H7 (cell line): ENCODE measurements at places on chromosomes 7 and 10.

GRCh38 chr10:25261558-25261957 is 86.8 kb downstream of the GPR158 start:
- DNase-seq: no peak

DNA sequence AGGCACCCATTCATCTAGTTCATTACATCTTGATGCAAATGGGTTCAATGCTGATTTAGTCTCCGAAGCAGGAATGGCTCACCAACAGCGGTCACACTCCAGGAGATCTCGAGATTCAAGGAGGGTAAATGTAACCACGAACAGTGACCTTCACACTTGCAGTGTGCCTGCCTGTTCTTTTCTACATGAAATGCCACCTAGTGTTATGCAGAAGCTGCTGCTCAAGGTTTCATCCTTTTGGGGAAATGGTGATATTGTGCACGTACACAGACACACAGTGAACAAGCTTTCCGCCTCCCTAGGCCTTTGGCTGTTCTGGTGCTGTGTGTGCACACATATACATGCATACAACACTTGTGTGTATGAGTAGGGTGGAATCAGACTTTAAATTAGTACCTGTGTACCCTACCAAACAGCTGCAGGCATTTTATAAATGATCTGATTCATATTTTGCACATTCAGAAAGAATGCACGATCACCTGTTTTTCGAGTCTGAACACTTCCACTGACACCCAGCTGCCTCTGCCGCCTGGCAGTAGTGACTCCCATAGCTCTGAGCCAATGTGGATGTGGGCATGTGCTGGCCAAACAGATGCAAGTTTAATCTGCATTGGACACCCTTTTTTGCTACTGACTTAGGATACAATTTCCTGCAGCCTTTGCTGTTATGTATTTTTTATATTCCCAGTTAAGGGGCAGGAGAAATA is 100.5 kb downstream of the TACC2 start:
- DNase-seq: no peak

DNA sequence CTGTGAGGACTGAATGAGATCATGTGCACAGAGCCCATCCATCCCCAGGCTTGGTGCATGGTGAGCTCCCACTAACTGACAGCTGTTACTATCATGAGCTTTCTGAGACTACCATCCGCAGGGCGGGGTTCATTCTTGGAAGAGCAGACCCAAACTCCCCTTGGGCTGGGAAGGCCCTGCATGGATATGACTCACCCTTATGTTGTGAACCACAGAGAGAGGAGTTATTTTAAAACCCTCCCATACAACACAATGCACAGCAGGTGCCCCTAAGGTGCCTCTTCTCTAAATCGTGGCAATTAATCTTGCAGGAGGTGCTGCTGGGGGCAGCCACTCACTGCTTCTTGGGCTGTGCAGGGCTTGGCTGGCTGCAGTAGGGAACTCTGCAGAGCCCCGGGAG is 219.1 kb downstream of the GFRA1 start:
- DNase-seq: peak; percentile 31

DNA sequence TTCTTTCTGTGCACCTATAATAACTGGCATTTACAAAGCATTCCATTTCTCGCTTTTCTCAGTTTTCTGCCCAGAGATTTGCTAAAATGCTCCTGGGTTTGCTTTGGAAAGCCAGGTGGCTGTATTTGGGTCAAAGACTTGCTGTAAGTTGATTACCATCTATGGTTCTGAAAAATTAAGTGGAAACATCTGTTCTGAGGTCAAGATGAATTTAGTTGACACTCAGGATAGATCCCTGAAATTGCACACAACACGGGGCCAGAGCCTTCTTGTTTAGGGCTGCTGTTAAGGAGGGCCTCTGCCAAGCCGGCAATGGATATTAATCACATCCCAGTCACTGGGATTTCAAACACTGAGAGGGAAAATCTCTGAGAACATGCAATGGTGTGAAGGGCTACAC is 111.6 kb upstream of the GLI3 start:
- no peak for DNase-seq

DNA sequence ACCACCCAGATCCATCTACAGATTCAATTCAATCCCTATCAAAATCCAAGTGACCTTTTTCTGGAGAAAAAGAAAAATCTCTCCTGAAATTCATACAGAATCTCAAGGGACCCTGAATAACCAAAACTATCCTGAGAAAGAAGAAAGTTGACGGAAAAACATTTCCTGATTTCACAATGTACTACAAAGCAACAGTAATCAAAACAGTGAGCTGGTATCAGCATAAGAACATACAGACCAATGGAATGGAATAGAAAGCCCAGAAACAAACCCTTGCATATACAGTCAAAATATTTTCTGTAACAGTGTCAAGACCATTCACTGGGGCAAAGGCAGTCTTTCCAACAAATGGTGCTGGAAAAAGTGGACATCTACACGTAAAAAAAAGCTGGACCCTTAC is 89.9 kb downstream of the JMJD1C start:
- no peak for DNase-seq

- peak; percentile 76 for DNase-seq
Measured at GRCh38 chr7:20330928-20331909, 519 bp downstream of the ITGB8 start.

GRCh38 chr7:93890041-93890463 is 501 bp downstream of the TFPI2 start:
- peak; percentile 60 for DNase-seq

DNA sequence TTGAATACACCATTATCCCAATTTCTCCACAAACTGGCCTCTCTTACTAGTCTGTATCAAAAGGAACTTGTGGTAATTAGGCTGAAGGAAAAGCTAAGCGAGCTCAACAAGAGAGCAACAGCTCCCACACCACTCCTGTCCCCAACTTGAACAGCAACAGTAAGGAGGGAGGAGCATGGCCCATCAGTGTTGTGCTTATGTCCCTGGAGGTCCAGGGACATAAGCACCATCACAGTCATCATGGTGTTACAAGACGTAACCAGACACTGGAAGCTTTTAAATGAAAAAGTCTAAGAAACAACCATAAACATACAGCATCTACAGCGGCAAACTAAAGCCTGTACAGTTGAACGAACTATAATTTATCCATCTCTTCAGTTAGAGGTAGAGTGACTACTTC is 989 bp downstream of the ERLIN1 start:
- peak; percentile 26 for DNase-seq

DNA sequence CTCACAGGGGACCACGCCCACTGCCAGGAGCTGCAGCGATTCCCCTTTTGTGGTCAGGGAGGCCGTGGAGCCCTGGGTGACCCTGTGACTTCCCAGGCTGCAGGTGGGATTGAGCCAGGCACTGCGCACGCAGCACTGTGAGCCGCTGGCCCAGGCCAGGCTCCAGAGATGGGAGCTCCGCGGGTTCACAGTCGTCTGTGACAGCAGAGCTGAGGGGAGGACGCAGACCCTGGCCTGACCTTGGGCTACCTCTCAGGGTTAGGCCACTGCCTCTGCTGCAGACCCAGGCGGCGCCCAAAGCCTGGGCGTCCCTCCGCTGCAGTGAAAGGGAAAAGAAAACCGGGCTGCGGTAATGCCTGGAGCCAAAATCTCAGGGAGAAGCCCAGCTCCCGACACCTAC is 107.5 kb upstream of the GPR26 start:
- DNase-seq: no peak

- DNase-seq: no peak
Measured at GRCh38 chr7:99499371-99499720, 735 bp downstream of the ZNF394 start.

DNA sequence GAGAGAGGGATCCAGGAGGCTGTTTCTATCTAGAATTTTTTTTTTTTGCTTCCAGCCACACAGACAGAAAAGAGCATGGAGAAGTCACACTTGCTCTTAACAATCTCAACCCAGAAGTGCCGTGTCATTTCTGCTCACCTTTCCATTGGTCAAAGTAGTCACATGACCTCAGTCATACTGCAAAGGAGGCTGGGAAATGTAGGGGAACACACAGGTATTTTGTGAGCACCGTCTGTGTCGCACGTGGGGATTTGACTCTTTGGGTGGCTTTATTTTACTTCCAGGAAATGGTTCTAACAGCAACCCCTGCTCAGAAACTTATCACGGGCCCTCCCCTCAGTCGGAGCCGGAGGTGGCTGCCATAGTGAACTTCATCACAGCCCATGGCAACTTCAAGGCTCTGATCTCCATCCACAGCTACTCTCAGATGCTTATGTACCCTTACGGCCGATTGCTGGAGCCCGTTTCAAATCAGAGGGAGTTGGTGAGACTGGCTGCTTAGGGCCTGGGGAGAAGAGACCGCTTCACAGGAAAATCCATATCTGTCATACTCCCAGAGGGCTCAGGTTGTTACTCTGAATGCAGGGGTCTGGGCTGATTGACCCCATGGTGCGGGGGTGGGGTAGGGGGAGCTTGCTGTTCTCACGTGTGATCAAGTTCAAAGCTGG is 13.1 kb upstream of the CPA1 start:
- DNase-seq: no peak

- DNase-seq: no peak
Measured at GRCh38 chr10:3814838-3815220, 29.8 kb upstream of the KLF6 start.

- no peak for DNase-seq
Measured at GRCh38 chr10:17586821-17587234, 30.3 kb downstream of the HACD1 start.

GRCh38 chr7:143238289-143238980 is 16.6 kb downstream of the TAS2R40 start:
- DNase-seq: no peak

DNA sequence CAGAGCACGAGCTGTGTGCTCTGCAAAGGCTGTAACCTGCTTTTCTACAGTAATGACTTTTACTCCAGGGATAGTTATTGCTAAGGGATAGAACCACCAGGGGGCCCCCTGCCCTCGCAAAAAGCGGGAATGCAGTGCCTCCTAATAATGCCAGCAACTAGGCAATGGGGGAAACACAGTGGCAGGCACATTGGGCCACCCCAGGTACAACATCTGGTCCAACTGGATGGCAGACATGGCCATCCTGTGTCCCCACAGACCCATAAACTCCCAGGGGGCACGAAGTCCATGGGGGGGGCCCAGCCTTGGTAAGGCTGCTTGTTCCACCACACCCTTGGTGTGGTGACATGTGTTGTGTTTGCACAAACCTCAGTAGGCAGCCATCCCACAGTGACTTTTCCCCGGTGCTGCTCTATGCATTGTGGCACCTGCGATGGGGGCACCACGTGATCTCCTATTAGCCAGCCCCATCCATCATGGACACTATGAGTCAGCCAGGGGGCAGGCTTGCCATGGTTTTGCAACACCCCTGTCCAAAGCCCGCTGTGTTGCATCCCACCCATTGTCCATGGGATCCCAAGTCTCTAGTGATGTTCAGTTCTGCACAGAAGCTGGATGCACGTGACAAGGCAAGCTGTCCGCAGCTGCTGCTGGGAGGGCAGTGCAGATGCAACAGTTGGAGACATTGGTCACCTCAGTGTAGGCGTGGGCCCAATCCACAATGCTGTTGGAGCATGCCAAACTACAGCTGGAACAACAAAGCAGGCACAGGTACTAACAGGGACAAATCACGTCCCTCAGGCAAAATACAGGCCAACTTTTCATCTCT is 84.0 kb downstream of the ANLN start:
- peak; percentile 24 for DNase-seq

GRCh38 chr7:1369916-1370657 is 89.2 kb downstream of the MICALL2 start:
- peak; percentile 65 for DNase-seq

DNA sequence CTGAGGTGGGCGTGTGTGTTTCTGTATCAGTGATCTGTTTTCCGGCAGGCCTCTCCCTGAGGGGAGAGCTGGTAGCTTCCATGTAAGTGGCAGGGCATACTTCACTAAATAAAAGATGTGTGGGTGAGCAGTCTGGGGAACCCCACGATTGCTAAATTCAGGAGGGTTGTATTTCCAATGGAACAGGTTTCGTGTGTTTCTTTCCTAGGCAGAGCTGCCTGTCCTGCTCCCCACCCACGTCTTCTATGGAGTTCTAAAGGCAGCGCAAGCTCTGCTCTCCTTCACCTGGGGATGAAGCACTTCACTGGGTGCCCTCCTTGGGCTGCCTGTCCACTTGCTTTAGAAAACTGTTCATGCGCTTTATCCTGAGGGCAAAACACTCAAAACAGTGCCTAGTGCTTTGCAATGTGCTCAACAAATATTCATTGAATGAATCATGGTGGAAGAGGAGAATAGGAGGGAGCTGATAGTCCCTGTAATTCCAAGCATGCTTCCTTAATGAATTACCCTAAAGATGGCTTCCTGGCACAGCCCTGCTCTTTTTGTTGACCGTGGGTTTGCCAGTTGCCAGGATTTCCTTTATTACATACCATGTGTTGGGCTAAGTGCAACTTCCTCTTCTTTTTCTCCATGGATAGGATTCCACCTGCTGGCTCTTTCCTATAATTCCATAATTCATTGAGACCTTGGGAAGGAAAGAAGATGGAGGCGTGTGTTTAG is 50.6 kb upstream of the SRPK2 start:
- DNase-seq: peak; percentile 32

- DNase-seq: no peak
Measured at GRCh38 chr10:104509981-104510380, 131.1 kb upstream of the SORCS3 start.

DNA sequence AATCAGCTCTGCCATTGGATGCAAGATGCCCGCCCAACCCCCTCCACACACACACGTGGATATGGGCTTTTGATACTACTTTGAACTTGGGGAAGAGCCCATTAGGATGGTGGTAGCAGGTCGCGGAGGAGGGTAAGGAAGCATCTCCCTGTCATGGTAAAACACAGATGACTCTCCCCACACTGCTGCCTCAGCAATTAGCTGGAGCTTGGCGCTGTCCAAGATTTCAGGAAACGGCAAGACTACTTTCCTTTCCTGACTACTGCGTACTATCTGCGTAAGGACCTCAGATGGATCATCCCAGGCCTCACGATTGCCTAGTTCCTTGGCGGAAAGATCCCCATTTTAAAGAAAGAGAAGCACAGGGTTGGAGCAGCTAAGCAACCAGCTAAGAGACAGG is 134.3 kb downstream of the C10orf90 start:
- DNase-seq: no peak

DNA sequence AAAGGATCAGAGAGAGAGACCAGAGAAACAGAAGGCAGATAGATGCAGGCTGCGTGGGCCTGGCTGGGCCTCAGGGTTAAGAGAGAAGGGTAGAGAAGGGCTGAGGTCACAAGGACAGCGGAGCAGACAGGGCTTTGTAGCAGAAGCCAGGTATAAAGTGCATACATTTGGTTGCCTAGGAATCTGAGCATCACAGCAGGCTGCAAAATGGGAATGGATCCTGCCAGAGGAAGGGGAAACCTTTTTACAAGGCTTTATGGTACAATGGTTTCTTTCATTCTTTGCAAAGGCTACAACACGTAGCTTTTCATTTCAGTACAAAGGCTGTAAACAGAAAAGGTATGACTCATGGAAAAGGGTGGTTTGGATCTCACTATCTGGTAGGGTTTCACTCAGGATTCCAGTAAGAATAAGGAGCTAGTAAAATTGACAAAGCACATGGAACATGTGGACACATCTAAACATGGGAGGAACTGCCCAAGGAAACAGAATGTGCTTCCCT is 275.1 kb downstream of the DOCK4 start:
- peak; percentile 26 for DNase-seq
